ENCODE measurements at places on chromosomes 13 and 19.

GRCh38 chr13:97133955-97134354 is 88.2 kb upstream of the MBNL2 start:
- DNase-seq: no peak

DNA sequence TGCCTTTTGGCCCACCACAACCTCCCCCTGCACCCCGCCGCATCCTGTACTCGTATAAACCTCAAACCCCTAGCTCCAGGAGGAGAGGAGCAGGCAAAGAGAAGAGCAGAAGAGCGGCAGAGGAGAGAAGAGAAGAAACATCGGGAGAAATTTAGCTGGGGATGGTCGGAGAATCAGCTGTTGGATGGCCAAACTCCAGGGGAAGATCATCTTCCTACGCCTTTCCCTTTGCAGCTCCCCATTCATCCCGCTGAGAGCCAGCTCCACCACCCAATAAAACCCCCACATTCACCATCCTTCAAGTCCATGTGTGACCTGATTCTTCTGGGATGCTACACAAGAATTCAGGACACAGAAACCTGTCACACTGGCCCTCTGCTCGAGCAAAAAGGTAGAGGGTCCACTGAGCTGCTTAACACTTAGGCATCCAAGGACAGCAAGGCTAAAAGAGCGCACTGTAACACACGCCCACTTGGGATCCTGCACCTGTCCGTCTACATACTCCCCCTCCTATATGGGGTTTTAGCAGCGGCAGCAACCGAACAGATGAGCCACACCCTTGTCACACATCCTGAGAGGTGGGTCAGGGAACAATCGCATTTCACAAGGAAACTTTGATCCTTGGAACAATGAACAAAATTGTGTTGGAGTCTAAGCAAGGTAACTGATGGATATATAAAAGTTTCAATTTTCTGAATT is 51.6 kb upstream of the MIR17HG start:
- no peak for DNase-seq

- DNase-seq: no peak
These were observed 497.7 kb downstream of the FGF9 start for GRCh38 chr13:22168437-22169190.

DNA sequence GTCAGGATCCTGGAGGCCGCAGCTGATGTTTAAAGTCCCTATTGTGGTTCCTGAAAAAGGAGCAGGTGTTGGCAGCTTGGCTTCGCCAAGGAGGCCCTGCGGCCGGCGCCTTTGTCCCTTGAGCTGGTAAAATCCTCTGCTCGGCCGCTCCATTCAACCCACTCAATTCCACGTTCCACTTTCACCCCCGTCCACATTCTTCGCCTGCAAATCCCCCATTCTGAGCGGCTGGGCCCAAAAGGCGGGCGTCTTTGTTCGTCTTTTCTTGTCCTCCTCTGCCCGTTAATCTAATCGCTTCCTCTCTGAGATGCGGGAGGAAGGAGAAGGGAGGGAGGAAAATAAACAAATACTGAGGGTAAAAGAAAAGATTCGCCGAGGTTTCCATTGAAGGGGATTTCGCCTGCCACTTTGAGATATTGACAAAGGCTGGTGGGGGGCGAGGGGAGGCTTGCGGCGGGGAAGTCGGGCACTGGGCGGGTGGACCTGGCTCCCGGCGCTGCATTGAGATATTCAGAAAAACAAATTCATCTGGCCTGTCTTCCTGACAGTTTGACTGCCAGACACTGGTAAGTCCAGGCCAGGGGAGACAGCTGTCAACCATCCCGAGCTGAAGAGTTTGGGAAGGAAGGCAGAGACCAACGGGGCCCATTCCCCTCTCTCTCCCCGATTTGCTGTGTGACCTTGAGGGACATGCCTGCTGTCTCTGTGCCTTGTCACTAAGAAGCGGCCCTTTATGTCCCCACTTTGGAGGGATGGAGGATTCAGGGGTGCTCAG is 37.6 kb downstream of the ZNRF4 start:
- DNase-seq: no peak

GRCh38 chr13:107847406-107847805 is 367.9 kb downstream of the LIG4 start:
- DNase-seq: no peak

GRCh38 chr19:16764793-16765433 is 45.3 kb downstream of the NWD1 start:
- DNase-seq: no peak

DNA sequence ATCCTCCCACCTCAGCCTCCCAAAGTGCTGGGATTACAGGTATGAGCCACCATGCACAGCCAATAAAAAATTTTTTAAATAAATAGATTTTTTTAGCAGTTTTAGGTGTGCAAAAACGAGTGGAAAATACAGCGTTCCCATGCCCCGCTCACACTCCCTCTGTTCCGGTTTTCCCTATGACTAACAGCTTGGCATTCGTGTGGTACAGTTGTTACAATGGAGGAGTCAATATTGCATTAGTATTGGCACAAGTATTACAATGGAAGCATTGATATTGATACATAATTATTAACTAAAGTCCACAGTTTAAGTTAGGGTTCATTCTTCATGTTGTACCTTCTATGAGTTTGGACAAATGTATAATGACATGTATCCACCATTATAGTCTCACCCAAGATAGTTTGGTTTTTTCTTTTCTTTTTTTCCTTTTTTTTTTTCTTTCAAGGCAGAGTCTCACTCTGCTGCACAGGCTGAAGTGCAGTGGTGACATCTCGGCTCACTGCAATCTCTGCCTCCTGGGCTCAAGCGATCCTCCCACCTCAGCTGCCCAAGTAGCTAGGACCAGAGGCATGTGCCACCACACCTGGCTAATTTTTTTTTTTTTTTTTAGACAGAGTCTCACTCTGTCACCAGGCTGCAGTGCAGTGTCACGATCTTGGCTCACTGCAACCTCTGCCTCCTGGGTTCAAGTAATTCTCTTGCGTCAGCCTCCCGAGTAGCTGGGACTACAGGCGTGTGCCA is 15.4 kb upstream of the RAB20 start:
- no peak for DNase-seq

GRCh38 chr19:50493171-50493570 is 16.5 kb upstream of the GARIN5A start:
- no peak for DNase-seq

- no peak for DNase-seq
These were observed 8.4 kb downstream of the PCDH9 start for GRCh38 chr13:67221630-67222226.

DNA sequence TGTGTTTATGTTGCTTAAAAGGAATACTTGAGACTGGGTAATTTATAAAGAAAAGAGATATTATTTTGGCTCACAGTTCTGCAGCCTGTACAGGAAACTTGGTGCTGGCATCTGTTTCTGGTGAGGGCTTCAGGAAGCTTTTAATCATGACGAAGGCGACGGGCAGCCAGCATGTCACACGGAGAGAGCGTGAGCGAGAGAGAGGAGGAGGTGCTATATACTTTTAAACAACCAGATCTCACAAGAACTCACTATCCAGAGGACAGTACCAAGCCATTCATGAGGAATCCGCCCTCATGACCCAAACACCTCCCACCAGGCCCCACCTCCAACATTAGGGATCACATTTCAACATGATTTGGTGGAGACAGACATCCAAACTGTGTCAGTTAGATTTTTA is 163.4 kb upstream of the TSC22D1 start:
- no peak for DNase-seq

GRCh38 chr13:111947026-111947810 is 119.7 kb upstream of the SOX1 start:
- DNase-seq: no peak

DNA sequence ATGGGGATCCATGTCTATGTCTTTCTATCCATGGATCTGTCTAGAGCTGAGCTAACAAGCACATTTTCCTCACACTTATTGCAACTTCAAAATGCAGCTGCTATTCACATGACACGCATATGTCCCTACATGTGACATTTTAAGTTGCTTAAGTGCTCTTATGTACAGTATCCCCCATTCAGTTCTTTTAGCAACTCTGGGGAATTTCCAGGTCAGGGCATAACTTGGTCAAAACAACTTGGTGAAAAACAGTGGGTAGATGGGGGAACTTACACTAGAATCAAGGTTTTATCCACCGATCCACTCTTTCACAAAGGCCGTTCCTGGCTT is 73.0 kb downstream of the COL4A1 start:
- DNase-seq: no peak

DNA sequence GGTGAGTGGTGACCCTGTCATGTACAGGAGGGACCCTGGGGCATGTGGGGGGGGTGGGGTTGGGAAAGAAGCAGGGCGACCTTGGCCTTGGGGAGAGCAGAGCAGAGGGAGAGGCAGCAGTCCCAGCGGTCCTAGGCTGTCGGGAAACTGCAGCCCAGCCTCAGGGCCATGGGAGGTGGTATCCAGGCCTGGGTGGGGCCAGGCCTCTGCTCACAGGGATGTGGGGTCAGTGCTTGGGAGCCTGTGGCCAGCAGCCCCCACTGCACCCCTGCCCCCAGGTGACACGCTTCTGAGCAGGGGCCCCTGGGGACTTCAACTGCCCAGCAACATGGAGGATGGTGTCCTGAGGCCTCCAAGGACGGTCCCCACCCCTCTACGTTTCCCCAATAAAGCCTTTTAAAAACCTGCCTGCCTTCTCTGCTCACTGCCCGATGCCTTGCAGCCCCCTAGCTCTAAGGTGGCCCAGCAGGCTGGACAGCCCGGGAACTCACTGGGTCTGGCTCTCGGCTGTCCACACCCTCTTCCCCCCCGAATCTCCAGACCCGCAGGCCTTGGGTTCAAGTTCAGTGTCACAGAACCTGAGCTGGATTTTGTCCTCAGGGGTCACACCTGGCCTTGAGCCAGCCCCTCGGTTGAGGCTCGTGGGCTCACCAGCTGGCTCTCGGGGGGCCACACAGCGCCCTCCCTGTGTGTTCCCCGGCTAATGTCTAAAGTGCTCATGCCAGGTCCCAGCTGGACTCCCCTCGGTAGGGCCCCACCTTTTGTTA is 6.9 kb downstream of the PNKP start:
- DNase-seq: no peak

- no peak for DNase-seq
These were observed 59.8 kb downstream of the SLC7A9 start for GRCh38 chr19:32809754-32810153.

DNA sequence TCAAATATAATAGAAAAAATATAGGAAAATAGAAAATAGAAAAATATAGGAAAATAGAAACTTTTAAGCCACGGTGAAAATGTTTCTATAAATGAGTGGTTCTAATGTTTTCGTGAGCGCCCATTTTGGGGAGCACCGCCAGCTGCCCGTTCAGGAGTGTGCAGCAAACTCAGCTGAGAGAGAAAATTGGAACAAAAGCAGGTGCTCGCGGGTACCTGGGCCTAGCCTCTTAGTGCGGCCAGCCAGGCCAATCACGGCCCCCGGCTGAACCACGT is 204 bp upstream of the PDX1 start:
- DNase-seq: no peak

GRCh38 chr19:7597689-7598088 is 2.0 kb downstream of the CAMSAP3 start:
- DNase-seq: no peak

DNA sequence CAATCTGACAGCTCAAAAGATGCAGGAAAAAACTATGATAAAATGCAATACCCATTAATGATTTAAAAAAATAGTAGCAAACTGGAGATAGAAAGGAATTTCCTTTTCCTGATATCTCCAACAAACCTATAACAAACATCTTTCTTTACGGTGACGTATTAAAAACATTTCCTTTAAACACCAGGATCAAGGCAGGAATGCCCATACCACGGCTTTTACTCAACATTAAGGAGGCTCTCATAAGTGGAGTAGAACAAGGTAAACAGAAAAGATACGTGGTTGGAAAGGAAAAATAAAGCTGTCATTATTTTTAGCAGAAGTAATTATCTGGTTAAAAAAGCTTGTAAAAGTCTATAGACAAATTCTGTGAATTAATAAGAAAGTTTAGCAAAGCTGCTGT is 61.1 kb downstream of the MIPEP start:
- no peak for DNase-seq

DNA sequence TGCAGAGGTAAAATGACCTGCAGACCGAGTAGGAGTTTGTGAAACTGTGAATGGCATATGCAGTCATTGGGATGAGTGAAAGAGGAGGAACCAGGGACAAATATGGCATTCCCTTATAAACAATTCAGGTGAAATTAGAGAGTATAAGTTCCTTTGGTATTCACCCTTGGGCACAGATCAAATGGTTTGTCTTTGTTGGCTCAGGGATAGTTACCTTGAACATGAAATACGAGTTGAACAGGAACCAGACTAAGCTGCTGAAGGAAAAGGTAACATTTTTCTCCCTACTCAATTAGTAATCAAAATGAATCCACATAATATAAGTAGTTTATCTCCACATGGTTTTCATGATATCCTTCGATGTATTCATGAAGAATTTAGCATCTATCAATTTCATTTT is 50.5 kb downstream of the SLITRK1 start:
- DNase-seq: no peak

- DNase-seq: no peak
These were observed 124.2 kb upstream of the SERP2 start for GRCh38 chr13:44249431-44249836.

GRCh38 chr19:34556488-34556887 is 74.9 kb downstream of the WTIP start:
- DNase-seq: no peak

DNA sequence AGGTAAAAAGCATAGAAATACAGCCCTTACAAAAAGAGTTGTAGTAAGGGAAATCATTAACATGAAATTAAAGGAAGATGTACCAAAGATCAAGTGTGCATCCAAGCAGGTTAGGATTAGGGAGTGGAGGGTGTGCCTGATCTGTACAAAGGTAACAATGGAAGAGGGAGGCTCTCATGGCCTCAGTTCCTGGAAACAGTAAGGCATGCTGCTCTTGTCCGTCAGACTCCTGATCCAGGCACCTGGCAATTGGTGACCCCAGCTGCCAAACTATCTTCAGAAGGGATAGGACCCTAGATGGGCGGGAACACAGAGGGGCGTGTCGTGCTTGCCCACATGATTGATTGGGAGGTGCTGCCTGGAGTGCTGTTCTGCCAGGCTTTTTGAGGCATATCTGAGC is 4.5 kb downstream of the TEX26 start:
- DNase-seq: no peak

GRCh38 chr13:28607187-28607955 is 51.6 kb upstream of the POMP start:
- DNase-seq: no peak

DNA sequence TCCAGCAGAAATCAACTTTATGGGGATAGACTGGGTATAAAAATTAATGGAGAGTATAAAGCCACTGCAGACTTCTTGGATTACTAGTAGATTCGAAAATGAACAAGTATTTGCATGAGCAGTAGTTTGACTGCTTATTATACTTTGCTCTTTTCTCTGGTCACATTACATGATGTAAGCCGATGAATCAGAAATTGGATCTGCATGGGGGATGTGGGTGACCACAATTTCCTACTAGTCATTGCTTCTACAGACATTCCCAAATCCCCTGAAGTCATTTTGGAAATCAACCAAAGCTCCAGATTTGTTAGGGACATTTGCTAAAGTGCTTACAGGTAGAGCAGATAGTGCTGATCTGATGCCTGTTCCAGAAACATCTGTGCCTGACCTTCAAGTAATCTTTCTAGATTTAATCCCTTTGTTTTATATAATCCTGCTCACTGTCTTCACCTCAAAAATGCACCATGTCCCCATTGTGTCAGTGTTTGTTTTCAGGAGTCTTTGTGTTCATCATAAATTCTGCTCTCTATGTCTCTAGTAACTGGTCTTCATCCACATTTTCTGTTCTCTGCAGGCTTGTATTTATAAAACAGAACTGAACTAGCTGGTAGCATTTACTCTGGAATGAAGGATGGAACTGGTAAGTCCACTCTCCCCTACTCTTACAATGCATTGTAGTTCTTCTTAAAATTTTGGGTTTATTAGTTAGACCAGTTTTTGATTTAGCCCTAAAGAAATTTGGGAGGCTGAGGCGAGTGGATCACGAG is 201.5 kb upstream of the CSNK1A1L start:
- no peak for DNase-seq

- no peak for DNase-seq
These were observed 1761.5 kb downstream of the PCDH9 start for GRCh38 chr13:65468628-65469027.

Data from CD4-positive, alpha-beta T cell treated with Interleukin-15 for 4 hours (primary cell).